SHP77 (cell line): ENCODE measurements at places on chromosomes 11 and 22.

GRCh38 chr11:10658621-10659338 lies 34.8 kb downstream of the IRAG1 start:
- DNase-seq, result no peak

GRCh38 chr11:97610854-97611253 lies 1221.0 kb downstream of the JRKL start:
- no peak for DNase-seq

DNA sequence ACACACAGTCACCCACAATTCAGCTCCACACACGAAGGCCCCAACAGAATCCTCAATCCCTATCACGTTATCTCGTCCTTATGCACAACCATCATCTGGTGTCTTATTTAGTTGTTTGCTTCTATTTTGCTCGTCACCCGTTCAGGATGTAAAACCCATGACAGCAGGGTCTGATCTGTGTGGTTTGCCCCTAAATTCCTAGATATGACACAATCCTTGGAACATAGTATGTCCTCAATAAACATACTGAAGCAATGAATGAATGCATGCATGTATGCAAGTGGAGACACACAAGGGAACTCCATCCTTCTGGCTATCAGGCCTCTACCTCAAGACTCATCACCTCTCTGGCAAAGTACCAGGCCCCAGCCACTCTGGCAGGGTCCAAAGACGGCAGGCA lies 20.2 kb downstream of the STARD10 start:
- no peak for DNase-seq

DNA sequence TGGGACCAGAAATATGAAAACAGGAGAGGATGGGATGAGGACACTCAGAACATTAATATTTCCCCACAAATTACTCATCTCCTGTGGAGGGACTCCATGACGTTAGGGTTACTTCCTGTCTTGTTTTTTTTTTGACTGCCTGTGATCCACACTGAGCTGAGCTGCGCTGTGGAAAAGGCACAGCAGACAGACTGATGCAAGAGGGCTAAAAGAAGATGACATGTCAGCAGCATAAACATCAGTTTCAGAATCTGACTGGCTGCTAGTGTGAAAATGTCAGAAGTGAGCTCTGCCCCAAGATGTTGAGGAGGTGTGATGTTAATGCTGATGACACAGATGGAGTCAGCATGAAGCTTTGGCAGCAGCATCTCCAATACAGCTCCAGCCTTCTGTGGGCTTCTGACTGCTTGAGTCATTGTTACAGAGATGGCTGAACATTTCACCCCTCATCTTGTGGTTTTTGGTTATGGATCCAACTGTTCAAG lies 286.8 kb downstream of the BLID start:
- DNase-seq, result no peak

GRCh38 chr11:96990914-96991313 lies 601.1 kb downstream of the JRKL start:
- DNase-seq, result no peak

DNA sequence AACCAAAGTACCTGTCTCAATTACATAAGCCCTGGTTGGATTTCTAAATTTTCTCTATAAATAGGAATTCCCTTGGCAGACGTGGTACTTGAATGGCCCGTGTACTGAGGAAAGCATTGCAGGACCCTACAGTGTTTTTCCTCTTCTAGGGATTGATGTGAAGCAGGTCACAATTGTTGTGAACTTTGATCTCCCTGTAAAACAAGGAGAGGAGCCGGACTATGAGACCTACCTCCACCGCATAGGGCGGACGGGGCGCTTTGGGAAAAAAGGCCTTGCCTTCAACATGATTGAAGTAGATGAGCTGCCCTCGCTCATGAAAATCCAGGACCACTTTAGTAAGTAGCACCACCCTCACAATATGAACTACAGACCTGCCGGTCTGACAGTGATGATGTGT lies 16.7 kb downstream of the DDX25 start:
- DNase-seq, result no peak

DNA sequence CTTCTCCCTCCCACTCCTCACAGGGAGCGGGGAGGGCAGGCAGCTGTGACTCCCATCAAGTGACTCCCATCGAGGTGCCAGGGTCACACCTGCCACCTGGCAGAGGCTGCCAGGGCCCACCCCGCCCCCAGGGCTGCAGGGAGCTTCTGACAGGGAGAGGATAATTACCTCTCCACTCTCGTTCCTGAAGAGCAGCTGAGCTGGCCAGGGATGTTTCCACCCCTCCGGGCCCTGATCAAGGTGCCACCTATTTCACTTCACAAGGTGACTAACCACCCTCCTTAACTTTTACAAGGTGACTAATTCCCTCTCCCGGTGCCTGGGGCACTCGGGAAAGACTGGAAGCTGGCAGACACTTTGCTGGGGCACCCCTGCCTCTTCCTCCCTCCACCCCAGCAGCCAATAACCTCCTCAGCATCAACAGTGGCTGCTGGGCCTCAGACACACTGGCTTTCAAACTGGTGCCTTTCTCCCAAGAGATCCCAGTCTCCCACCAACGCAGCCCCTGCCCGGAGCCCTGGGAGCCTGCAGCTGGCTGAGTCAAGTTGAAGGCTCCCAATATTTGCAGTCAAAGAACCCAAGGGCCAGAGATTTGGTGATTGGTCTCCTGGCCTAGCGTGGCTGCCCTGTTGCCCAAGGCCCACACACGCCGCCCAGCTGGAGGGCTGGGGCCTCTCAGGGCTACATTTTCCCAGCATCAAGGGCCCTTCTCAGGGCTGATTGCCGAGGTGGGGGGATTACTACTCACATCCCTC lies 22.0 kb upstream of the MYRF start:
- DNase-seq, result peak; percentile 54

GRCh38 chr22:35218079-35218478 lies 39.2 kb upstream of the HMGXB4 start:
- no peak for DNase-seq

DNA sequence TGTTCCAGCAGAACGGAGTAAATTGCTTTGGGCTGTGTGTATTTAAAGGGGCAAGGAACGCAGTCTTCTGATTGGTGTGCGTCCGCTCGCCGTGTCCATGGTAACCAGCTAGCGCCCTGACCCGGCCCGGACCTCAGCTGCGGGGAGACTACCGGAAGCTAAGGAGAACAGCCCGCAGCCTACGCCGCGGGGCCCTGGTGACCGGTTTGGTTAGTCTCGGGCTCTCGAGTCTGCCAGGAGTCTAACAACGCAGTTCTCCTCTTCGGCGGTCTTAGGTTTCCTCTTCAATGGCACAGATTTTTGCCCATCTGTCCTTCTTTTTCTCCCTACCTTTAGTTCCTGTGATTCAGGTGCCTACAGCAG lies 3.5 kb upstream of the OR56A3 start:
- DNase-seq, result no peak

DNA sequence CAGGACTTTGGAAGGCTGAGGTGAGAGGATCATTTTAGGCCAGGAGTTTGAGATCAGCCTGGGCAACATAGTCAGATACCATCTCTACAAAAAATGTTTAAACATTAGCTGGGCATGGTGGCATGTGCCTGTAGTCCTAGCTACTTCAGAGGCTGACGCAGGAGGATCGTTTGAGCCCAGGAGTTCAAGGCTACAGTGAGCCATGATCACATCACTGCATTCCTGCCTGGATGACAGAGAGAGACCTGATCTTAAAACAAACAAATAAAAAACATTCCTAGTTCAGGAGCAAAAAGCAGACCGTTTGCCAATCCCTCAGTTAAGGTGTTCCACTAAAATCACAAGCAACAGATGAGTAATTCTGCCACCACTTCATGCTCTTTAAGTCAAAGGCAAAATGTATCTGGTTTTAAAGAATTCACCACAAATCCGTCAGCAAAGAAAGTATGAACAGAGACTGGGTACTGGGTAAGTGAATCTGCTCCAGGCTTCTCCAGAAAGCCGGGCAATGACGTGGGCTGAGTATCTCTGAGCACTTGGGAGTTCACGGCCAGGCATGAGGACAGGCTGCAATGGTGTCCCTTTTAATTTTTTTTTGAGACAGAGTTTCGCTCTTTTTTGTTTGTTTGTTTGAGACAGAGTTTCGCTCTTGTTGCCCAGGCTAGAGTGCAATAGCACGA lies 19.5 kb downstream of the CLTCL1 start:
- DNase-seq, result no peak

DNA sequence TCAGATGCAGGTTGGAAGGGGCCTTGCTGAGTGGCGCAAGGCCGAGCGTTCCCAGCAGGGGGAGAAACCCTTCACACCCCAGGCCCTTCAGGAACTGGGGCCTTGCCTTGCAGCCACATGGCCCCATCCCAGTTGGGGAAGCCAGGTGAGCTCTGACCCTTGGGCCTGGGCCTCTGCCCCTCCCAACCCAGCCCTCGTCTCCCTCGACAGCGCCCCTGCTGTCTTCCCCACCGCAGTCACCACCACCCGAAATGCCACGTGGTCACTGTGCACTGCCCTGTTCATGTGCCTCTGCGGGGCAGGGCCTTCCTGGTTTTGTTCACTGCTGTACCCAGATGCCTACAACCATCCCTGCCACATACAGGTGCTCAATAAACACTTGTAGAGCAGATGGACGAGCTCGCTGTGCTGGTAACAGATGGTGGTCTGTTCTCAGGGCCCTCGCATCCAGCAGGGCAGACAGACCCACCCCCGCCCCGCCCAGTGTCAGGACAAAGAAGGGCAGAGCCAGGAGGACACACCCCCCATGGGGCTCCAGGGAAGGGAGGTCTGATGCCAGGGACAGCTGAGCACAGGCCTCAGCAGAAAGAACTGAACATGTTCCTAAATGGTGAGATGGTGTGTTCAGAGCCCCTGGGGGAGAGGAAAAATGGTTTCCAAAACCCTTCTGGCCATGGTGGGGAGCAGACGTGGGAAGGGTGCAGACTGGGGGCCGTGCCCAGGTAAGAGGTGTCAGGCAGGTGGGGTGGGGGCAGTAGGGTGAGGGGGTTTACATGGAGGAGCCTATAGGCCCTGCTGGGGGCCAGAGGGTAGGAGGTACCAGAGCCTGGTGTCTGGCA lies 3.7 kb downstream of the POLR2L start:
- no peak for DNase-seq

DNA sequence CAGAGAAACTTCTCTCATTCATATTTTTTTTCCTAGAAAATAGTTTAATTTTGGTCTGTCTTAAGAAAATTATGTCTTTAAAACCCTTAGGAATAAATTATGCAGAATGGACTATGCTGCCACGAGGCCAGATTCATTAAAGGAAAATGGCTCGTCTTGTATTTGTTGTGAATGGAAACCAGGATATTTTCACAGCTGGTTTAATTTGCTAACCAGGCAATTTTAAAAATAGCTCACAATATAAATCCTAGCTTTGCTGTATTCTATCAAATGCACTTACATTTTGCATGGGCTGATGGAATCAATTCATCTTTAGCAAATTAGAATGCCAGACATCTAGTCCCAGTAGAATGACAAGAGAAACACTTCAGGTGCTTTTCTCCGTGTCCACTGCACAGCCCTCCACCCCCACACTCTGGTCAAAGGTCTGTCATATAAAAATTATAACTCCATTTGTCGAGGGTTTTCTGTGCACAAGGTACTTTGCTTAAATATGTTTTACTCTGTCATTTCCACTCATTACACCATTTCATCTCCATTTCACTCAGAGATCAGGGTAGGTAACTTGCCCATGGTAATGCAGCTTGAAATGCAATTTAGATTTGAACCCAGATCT lies 20.3 kb upstream of the TNRC6B start:
- DNase-seq, result no peak

- no peak for DNase-seq
Observed at GRCh38 chr11:110544779-110545178, 115.0 kb downstream of the FDX1 start.

DNA sequence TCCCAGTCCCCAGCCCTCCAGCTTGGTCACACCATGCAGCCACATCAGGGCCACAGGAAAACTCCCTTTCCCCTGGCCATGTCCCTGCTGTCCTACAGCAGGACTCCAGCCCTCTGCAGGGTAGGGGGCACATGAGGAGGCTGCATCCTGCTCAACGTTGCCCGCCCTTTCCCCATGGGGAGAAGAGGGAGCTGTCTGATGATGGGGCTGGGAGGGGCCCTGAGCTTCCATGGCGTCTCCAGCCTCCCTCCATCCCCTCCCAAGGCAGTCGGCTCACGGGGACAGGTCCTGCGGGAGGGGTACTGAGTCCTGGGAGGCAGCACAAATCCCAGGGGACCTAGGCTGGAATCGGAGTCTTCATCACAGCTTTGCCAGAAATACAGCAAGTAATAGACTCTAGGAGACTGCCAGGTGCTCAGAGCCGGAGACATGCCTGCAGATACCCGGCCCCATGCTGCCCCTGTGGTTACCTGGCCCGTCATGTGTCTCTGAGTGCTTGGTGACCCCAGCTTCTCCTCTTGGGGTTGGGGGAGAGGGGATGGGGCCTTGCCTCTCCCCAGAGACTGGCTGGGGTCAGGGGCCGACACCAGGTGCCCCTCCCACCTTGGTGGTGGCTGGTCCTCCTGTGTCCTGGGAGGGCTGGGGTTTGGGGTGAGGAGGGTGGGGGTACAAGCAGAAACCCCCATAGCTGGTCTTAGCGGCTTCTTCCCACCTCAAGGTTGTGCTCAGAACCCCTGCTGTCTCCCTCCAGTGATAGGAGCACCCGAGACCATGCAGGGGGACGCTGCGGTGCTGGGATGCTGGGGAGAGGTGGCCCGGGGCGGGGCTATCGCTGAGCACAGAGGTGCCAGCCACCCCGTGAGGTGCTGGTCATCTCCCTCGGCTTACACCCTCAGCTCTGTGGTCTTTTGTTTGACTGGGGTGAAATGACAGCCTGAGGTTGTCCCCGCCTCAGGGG lies 2.3 kb downstream of the MRGPRE start:
- DNase-seq, result no peak

DNA sequence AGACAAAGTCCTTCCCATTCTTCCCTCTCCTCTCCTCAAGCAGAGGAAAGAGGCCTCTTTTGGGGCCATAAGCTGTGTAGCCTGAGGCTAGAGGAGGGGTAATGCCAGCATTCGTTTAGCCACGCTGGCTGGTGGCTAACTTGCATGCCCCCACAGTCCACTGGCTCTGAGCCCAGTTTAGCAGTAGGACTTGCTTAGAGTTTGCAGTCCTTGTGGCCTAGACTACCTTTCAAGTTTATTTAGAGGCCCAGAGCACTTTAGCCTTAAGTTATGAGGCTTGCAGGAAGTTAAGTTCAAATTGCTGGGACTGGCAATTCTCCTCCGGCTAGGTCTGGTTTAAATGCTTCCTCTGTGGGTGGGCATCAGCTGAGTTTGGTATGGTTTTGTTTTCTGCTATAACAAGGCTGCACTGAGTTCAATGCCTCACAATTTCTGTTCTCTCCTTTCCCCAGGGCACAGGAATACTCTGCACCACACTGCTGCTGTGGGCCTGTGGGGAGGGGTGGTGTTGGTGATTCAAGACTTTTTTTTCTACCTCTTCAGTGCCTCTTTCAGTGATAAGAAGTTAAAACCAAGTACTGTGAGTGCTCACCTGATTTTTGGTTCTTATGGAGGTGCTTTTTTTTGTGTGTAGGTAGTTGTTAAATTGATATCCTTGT lies 281.0 kb upstream of the C11orf87 start:
- no peak for DNase-seq

DNA sequence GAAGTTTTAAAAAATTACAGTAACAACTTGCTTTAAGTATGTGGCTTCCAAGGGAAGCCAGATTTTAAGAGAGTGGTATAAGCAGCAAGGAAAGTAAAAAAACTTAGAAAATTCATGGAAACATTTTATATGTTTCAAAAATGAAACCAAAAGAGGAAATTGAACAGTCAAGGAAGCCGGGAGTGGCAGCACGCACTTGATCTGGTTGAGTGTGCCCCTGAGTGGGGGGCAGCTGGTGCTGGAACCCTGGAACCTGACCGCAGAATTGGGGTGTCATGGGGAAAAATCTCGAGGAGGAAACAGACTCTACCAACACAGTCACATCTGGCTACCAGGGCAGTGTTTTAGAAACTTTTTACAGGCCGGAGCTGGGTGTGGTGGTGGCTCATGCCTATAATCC lies 14.0 kb downstream of the MICALL1 start:
- DNase-seq, result no peak
